ENCODE measurements at places on chromosomes 11 and 22. TPM values are rescaled to one million over a fixed set of nuclear protein-coding genes. Genes with fewer than 3 reads are reported as not detected.

IFITM1 gene
- total RNA-seq = 20.9 TPM

SEC14L6 gene
- under 0.01 TPM for total RNA-seq

NPAS4 gene
- total RNA-seq = 0.29 TPM

RASGRP2 gene
- total RNA-seq = 0.50 TPM

JAML gene
- total RNA-seq = not detected

LUZP2 gene
- total RNA-seq = under 0.01 TPM

GGTLC2 gene
- not detected for total RNA-seq

MOGAT2 gene
- not detected for total RNA-seq

FXYD2 gene
- total RNA-seq = 0.33 TPM

UPB1 gene
- not detected for total RNA-seq

POTEH gene
- not detected for total RNA-seq

SCN3B gene
- under 0.01 TPM for total RNA-seq

ELFN2 gene
- total RNA-seq = under 0.01 TPM

RIC3 gene
- total RNA-seq = not detected

TUB gene
- 4.5 TPM for total RNA-seq

APOBEC3B gene
- total RNA-seq = 7.4 TPM

DLG2 gene
- 4.4 TPM for total RNA-seq

All from smooth muscle cell of trachea (primary cell).